ENCODE measurements at places on chromosomes 4 and X. TPM values are rescaled to one million over a fixed set of nuclear protein-coding genes. Genes with fewer than 3 reads are reported as not detected.

The VCX gene
- total RNA-seq: not detected

The TEX11 gene
- total RNA-seq: 0.15 TPM

The CXorf65 gene
- not detected for total RNA-seq

The PLP1 gene
- total RNA-seq: 1.5 TPM

The GAB3 gene
- total RNA-seq: 7.3 TPM

The AWAT2 gene
- not detected for total RNA-seq

The LONRF3 gene
- 0.33 TPM for total RNA-seq

The PCDH11X gene
- total RNA-seq: not detected

The ADGRA3 gene
- total RNA-seq: 20.7 TPM

The RNF175 gene
- total RNA-seq: under 0.01 TPM

The PCSK1N gene
- not detected for total RNA-seq

The HTR2C gene
- not detected for total RNA-seq

The AFF2 gene
- total RNA-seq: not detected

The CLDN22 gene
- total RNA-seq: not detected

The CLNK gene
- total RNA-seq: not detected

The GLUD2 gene
- total RNA-seq: 2.2 TPM

The PHOX2B gene
- total RNA-seq: not detected

The GYPB gene
- not detected for total RNA-seq

The ELOVL6 gene
- 33.5 TPM for total RNA-seq

The KDR gene
- total RNA-seq: under 0.01 TPM

The GATA1 gene
- not detected for total RNA-seq

The XK gene
- total RNA-seq: under 0.01 TPM

The BRCC3 gene
- total RNA-seq: 19.5 TPM

The PAGE5 gene
- total RNA-seq: not detected

The GEMIN8 gene
- total RNA-seq: 20.3 TPM

The SCRG1 gene
- total RNA-seq: 0.29 TPM

The UPF3B gene
- 1.8 TPM for total RNA-seq

The BEX2 gene
- 0.73 TPM for total RNA-seq

Data from smooth muscle cell of trachea (primary cell).